ENCODE measurements at places on chromosomes 7 and 10. TPM values are rescaled to one million over a fixed set of nuclear protein-coding genes. Genes with fewer than 3 reads are reported as not detected.

Gene ZNF425
- 4.3 TPM for total RNA-seq

Gene SDK1
- total RNA-seq = 24.9 TPM

Gene SUN3
- 12.8 TPM for total RNA-seq

Gene CCNY
- total RNA-seq = 132 TPM

Gene DGKB
- 0.55 TPM for total RNA-seq

Gene ZNF680
- 19.5 TPM for total RNA-seq

Gene NYAP1
- 24.7 TPM for total RNA-seq

Gene DGKI
- 3.2 TPM for total RNA-seq

Gene IGFBP3
- total RNA-seq = 79.8 TPM

Gene OR2A1
- not detected for total RNA-seq

Gene COX19
- total RNA-seq = 21.6 TPM

Gene MINDY4
- total RNA-seq = 47.6 TPM

Gene PDE1C
- total RNA-seq = 7.6 TPM

Gene DNAJC9
- 31.1 TPM for total RNA-seq

Gene AKR1B15
- total RNA-seq = 2.1 TPM

Gene CYP2C19
- 0.24 TPM for total RNA-seq

Gene OLAH
- total RNA-seq = 11.1 TPM

Gene LCOR
- total RNA-seq = 68.3 TPM

Gene FBXL13
- 21.1 TPM for total RNA-seq

Gene ITPRID1
- 2.3 TPM for total RNA-seq

Gene HBP1
- total RNA-seq = 127 TPM

Gene TBX20
- 3.8 TPM for total RNA-seq

Gene PON3
- 27.2 TPM for total RNA-seq

Gene LBX1
- total RNA-seq = not detected

Gene FFAR4
- total RNA-seq = 0.12 TPM

Gene PLXDC2
- 53.6 TPM for total RNA-seq

Gene SPDYE18
- 4.3 TPM for total RNA-seq

Gene SSMEM1
- 17.8 TPM for total RNA-seq

Gene MRLN
- not detected for total RNA-seq

Gene HYAL4
- 6.8 TPM for total RNA-seq

Gene CCL24
- not detected for total RNA-seq

Gene PRR15
- total RNA-seq = 0.71 TPM

Gene CCDC71L
- total RNA-seq = 33.9 TPM

Gene KAZALD1
- 6.4 TPM for total RNA-seq

Gene SLC26A4
- 0.43 TPM for total RNA-seq

Gene MACROH2A2
- 69.6 TPM for total RNA-seq

Gene ZNF853
- 8.8 TPM for total RNA-seq

All from testis (tissue), 5 donors.